ENCODE measurements at places on chromosomes 16 and 17.
A peak's percentile ranks its signal among the peaks of the same experiment; 100 is the strongest.

GRCh38 chr16:11585460-11586377, 1.0 kb downstream of the LITAF start:
- peak; percentile 34 for DNase-seq

DNA sequence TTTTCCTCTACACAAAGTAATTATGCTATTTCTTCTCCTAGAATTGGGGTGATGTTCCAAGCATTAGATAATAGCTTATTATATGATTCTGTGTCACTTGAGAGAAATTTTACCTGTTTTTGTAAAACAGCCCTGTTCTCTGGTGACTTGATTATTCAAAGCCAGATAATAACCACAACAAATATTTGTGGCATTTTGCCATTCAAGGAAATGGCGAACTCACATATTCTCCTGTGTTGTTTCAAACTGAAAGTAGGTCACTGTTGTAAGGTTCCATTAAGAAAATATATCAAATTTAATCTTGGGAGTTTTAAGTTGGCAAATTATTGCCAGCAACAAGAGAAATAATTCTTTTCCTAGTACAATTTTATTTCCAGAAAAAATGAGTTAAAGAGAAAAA, 124.8 kb downstream of the STXBP4 start:
- DNase-seq: no peak

- DNase-seq: peak; percentile 95
Measured at GRCh38 chr17:38853292-38854219, at the start of gene RPL23. Gene RPL23, minus strand, starts transcription at chr17:38853721. Its CDS starts 11 bp downstream, at chr17:38853710.

- peak; percentile 81 for DNase-seq
Measured at GRCh38 chr16:68064791-68065365, 20.3 kb upstream of the NFATC3 start.

DNA sequence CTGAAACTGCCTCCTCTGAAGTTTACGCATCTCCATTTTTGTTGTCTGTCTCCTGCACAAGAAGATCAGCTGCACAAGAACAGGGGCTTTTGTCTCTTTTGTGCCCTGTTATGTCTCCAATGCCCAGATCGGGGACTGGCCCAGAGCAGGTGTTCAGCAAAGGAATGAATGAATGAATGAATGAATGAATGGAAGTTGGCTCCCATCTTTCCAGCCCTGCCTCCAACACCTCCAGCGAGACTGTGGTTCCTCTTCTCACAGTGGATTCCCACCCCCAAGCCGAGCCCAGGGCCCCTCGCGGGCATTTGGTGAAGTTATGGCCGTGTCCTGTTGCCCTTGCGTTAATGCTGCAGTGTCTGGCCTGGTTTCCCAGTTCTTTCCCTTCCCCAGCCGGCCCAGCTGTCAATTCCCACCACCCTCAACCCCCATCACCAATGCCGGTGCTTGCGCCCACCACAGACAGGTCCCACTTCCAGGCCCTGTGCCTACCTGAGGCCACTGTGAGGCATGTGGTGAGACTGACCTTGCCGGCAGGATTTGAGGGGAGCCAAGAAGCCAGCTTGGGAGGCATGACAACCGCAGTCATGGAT, 21.3 kb upstream of the KCNJ12 start:
- no peak for DNase-seq

- no peak for DNase-seq
Measured at GRCh38 chr16:86964796-86965241, 352.4 kb downstream of the C16orf95 start.

GRCh38 chr17:10051112-10051511, 146.0 kb upstream of the RCVRN start:
- DNase-seq: no peak

GRCh38 chr17:8492121-8492520, 56.4 kb downstream of the NDEL1 start:
- no peak for DNase-seq

- no peak for DNase-seq
Measured at GRCh38 chr16:66515596-66516508, 34.1 kb downstream of the TK2 start.
